Activated naive CD4-positive, alpha-beta T cell treated with Interleukin-2 at 50 U/mL for 16 hours (primary cell): ENCODE measurements at places on chromosomes 16 and 17.

DNA sequence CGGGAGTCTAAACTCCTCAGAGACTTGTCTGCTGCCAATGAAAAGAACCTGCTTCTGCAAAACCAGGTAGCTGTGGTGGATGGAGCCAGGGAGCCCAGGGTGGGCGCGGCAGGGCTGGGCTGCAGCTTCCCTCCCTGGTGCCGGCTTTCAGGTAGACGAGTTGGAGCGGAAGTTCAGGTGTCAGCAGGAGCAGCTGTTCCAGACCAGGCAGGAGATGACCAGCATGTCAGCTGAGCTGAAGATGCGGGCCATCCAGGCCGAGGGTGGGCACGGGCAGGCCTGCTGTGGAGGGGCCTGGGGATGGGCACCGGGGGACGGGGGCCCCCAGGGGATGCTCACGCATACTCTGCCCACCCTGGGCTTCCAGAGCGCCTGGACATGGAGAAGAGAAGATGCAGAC lies 3.2 kb upstream of the RAC3 start:
- no peak for DNase-seq

- no peak for DNase-seq
Measured at GRCh38 chr17:34886831-34887230, 74.4 kb downstream of the CCT6B start.

- DNase-seq, result no peak
Measured at GRCh38 chr17:28746611-28747050, 2.8 kb downstream of the TRAF4 start.

GRCh38 chr17:72843591-72843990 lies 248.9 kb downstream of the SLC39A11 start:
- no peak for DNase-seq

DNA sequence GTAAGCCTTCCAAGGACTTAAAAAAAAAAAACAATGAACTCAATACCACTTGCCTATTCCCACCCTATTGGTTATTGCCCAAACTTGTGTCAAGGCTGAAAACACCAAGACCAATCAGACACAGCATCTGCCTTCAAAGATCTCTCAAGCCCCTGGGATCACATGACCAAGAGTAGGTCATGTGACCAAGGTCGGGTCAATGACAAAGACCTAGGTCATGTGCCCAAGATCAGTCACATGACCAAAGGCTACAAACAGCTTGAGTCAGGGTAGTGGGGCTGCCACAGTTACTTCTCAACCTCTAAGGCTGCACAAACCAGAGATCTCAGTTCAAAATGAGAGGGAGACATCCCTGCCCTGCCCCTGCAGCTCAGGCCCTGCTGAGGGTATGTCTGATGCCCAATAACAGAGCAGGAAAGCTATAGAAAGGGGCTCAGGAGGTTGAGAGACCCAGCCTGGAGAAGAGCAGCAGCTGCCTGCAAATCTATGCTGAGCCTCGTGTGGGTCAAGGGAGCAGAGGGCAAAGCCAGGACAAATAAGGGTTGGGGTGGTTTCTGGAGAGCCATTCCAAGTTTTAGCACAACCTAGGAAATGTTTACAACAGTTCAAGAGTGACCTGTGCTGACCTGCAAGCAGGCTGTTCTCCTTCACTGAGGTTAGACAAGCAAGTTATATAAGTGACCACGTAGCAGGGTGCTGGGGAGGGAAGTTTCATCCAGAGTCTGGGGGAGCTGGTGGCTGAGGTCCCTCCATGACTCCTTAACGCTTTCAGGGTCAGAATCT lies 48.8 kb downstream of the PIMREG start:
- DNase-seq, result no peak

- DNase-seq, result peak; percentile 87
Measured at GRCh38 chr17:38701504-38702165, 3.4 kb upstream of the MLLT6 start.

DNA sequence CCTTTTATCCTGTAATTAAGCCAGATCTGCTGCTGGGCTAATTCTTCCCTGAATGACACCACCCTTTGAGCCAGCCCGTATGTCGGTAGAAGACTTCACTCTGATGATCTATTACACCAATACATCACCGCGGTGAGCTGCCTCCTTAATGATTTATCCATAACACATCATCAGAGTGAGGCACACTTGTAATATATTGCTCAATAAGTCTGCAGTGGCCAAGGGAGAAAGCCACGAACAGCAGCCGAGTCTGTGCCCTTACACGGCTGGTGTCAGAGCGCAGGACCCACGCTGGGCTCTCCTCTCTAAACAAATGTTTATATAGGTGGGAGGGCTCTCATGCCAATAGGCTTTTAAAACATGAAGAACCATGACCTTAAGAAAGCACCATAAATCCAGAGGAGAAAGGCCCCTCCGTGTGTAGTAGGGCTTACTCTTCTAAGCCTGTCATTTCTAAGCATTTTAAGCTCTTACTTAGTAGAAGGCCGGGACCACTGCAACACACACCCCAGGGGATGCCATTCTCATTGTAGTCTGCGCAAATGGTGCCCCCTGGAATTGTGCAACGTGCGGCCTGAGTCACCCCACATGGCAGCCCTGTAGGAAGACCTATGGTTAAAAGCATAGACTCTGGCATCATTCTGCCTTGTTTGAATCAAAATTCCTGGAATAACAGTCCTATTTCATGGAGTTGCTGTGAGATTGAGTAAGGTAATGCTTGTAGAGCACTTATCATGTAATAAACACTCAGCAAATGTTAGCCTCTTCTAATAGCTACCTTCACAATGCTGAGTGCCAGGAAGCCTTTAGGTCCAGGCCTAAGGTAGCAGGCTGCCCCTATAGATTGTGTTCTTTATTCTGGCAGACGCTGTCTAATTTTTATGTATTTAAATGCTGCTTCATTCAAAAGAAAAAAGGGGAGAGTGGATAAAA lies 26.1 kb downstream of the MRPS23 start:
- no peak for DNase-seq

DNA sequence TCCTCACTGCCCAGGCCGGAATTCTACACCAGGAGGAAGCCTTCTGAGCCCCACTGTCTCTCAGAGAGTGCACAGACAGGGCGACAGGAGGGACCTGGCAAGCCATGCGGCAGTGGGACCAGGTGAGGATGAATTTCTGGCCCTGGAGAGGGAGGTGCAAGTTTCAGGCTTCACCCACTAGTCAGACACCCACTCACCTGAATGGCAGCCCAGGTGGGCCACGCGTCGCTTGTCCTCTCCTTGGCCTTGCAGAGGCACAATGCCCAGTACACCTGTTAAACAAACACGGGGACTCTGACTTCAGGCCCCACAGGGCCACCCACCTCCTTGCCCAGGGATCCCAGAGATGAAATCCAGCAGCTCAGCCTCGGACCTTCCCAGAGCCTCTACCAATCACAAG lies 4.2 kb downstream of the CORO7 start:
- DNase-seq, result no peak

GRCh38 chr16:4373909-4374742 lies 2.5 kb downstream of the VASN start:
- DNase-seq, result no peak

DNA sequence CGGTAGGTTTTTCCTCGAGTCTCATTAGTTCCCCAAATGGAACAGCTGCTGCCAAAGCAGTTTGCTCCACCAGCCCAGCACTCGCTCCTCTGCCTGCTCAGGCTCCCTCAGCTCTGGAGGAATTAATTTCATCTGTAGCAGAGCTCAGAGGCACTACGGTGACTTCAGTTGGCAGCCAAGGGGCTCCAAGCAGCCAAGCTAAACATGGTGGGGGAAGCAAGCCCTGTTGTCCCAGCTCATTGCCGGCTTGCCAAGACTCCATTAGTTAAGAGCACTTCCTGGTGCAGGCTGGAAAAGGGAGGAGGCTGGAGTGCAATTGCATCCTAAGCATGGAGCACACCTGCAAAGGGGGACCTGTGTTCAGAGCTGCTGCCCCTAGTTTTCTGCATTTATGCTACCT lies 78.7 kb upstream of the GPRC5B start:
- no peak for DNase-seq

- no peak for DNase-seq
Measured at GRCh38 chr17:64964796-64965195, 45.5 kb upstream of the LRRC37A3 start.

DNA sequence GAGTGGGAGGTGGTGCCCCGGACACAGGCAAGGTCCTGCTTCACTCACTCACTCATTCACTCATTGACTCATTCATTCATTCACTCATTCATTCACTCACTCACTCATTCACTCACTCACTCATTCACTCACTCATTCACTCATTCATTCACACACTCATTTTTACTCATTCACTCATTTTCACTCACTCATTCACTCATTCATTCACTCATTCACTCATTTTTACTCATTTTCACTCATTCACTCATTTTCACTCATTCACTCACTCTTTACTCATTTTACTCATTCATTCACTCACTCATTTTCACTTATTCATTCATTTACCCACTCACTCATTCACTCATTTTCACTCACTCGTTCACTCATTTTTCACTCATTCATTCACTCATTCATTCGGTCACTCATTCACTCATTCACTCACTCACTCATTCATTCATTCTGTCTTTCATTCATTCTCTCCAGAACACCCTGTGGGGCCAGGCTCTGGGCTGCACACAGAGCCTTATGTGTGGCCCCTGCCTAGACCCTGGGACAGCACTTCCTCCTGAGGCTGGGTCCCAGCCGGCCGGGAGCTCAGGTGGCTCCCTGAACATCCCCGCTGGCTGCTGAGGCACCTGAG lies 9.2 kb downstream of the RPUSD1 start:
- no peak for DNase-seq

GRCh38 chr16:9109255-9109654 lies 17.8 kb downstream of the HAPSTR1 start:
- no peak for DNase-seq

- peak; percentile 54 for DNase-seq
Measured at GRCh38 chr16:24255456-24256371, at the start of gene CACNG3. Gene CACNG3, plus strand, starts transcription at chr16:24256335. Its CDS starts 420 bp downstream, at chr16:24256755.

DNA sequence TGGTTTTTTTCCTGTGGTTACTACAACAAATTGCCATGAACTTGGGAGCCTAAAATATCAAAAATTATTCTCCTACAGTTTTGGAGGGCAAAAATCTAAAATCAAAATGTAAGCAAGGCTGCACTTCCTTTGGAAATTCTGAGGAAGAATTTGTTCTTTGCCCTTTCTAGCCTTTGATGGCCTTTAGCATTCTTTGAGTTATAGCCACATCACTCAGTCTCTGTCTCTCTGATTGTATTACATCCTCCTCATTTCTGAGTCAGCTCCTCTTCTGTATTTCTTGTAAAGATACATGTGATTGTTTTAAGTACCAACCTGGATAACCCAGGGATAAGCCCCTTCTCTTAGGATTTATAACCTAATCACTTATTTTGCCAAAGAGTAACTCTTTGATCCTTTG lies 282.0 kb downstream of the BCAS3 start:
- DNase-seq, result no peak

DNA sequence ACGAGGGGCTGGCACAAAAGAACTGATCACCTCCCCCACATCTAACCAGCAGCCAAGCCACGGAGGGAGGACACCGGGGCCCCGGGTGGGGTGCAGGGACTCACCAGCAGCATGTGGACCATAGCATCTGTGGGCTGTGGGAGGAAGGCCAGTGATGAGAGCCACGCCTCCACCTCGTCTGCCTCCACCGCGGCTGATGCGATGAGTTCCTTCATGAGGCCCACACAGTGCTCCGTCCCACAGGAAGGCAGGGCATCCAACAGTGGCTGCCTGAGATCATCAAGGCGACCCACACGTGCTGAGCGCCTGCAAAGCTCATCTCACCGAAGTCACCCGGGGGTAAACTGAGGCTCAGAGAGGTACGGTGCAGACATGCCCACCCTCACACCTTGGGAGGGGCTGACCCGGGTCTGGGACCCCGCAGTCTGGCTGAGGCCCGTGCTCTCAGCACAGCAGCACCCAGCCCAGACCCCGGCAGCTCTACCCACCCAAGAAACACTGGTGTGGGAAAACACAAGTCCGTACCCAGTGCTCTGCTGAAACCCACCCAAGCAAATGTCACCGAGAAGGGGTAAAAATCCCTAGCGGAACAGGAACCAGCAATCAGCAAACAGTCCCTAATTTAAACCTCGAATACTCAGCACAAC lies 85.9 kb downstream of the LITAF start:
- no peak for DNase-seq

GRCh38 chr16:510066-510825 lies 17.3 kb upstream of the CAPN15 start:
- no peak for DNase-seq

DNA sequence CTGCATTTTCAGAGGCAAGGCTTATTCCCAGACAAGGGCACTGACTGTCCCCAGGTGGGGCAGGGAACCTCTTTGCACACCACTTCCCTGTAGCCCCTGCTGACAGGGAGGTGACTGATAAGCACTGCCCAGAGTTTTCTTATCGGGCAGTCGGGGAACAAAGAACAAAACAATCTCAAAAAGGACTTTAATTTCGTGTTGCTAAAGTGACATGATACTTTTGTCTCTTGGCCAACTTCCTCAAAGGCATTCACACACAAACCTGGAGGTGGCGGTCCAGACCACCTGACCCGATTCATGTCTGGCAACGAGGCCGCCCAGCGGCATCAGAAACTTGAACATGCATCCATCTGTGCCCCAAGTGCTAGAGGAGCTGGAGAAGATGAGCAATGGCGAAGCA lies 28.9 kb downstream of the ZDHHC7 start:
- DNase-seq, result no peak

DNA sequence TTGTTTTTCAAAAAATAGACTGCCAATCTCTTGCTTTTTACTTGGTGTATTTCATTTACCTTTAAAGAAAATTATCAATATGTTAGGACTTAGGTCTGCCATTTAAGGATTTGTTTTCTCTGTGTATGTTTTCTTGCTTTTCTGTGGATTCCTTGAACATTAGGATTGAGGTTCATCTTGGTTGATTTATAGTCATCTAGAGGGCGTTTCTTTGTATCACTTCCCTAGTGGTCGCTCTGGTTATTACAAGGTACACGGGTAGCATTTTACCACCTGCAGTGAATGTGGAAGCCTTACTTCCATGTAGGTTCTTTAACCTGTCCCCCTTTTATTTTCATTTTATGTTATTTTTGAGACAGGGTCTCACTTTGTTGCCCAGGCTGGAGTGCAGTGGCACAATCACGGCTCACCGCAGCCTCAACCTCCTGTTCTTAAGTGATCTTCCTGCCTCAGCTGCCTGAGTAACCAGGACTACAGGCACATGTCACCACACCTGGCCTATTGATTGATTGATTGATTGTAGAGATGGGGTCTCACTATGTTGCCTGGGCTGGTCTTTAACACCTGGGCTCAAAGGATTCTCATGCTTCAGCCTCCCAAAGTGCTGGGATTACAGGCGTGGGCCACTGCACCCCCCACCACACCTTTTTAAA lies 35.2 kb upstream of the CBX4 start:
- DNase-seq, result no peak
